Gastrocnemius medialis (tissue), 4 donors: ENCODE measurements at places on chromosomes 11 and 22.

- no peak for DNase-seq
These were observed 24.6 kb downstream of the PPM1F start for GRCh38 chr22:21928048-21928447.

DNA sequence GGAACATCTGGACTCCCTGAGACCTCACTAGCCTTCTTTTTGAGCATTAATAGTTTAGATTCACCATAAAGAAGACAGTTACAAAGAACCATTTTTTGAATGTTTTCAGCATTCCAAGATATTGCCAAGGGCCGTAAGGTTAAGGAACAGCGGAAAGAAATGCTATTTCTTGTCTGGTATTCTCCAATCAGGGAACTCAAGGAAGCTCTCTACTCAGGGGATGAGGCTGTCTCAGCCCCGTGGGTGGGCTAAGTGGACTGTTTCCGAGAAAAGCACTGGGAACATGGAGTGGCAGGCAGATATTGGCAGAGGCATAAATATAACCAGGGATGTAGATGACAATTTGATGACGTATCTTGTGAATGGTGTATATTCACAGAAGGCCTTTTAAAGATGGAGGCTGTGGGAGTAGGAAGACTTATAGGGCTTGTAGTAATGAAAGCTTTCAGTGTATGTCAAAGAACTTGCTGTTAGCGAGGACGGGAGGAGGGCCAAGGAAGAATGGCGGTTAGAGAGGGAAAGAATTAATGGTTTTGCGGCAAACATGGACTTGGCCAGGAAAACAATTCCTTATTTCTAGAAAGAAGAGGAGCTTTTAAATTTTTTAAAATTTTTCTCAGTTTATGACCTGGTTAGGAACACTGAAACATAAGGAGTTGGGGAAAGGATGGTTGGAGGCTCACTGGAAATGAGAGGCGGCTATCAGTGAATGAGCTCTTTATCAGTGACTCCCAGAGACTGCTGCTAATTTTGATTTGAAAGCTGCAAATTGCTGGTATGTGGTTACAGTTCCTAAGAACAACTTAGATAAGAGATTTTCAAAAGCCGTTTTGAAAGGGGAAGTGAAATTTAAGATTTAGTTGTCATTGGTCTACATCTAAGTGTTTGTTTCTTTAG is 64.6 kb downstream of the ST3GAL4 start:
- DNase-seq: no peak

DNA sequence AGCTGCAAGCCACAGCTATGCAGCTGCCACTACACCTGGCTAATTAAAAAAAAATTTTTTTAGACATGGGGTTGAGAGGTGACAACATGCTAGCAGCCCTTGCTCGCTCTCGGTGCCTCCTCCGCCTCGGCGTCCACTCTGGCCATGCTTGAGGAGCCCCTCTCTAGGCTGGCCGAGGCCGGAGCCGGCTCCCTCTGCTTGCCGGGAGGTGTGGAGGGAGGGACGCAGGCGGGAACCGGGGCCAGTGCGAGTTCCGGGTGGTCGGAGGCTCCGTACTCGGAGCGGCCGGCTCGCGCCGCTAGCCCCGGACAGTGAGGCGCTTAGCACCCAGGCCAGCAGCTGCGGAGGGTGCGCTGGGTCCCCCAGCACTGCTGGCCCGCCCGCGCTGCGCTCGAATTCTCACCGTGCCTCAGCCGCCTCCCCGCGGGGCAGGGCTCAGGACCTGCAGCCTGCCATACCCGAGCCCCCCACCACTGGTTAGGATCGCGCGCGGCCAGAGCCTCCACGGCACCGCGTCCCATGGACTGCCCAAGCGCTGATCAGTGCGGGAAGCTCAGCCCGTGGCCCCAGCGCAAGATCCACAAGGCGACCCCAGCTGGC is 10.7 kb downstream of the MYO18B start:
- DNase-seq: no peak

- no peak for DNase-seq
These were observed 3.0 kb upstream of the TAF10 start for GRCh38 chr11:6615046-6615445.

DNA sequence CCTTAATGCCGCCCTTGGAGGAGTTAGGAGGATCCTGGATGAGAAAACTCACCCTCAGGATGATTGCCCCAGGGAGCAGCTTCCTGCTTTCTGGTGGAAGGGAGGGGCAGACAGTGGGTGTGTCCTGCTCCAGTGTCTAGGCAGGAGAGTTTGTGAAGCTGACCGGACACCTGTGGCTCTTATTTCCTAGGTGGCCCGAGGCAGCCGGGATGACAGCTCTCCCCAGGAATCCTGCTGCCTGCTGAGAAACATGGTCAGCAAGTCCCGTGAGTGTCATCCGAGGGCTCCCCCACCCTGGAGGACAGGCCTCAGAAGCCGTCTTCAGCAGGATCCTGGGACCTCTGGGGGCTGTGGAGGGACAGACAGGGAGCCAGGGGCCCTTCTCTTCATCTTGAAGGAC is 50.4 kb downstream of the ST3GAL4 start:
- no peak for DNase-seq
